ENCODE measurements at places on chromosomes 4 and X.

DNA sequence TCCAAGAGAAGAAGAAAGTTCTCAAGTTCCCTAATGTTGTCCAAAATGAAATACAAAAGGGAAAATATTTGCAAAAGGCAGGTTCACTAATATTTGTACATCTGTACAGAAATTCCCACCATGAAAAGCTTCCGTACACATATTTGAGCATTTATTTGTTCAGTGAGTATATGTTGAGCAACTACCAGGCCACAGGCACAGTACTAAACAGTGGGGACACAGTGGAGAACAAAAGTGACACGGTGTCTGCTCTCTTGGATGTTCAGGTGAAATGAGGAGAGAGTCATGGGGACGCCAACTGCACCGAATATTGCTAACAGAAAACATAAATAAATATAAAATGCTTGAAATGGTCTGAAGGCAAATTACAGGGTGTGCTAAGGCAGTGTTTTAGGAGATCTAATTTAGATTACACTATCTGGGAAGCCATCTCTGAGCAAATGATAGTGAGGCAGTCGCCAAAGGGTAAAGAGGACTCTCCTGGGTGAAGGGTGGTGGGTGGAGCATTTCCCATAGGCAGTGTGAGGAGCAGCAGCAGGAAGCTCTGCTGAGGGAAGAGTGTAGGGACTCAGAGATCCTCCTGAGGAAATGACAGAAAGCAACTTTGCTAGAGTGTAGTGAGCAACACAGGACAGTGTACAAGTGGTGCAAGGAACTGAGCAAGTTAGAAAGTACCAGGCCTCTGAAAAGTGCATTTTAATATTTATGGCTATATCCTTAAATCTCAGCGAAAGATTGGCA, 375.2 kb downstream of the GALNTL6 start:
- DNase-seq = no peak

DNA sequence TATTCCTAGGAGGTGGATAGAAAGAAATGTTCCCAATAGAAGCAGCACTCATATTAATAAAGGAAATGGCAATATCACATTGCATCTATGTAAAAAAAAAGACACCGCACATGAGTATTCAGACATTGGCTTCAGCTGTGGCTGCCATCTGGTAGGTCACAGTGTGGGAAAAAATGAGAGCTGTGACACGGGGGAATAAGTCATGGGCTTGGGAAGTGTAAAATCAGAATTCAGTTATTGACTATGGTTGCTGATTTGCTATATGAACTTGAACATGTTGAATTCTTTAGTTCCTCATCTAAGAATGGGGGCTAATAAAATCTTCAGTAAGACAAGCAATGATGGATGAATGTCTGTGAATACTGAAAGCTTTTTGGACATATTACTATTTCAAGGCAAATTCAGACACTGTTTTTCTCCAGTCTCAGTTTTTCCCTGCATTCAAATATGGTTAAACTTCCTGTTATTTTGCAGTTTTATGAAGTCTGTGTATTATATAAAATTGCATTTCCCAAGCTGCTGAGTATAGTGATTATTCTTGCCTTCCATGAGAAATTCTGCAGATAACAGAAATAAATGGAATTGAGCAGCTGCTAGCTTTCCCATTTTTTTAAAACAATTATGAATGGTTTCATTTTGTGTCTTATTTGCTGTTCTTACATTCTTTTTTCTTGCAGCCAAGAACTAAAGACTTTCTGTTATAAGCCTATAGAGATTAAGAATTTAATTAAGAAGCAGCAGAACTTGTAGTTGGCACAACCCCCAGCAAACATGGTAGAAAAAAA, 221.0 kb downstream of the ANKRD50 start:
- DNase-seq = no peak

- no peak for DNase-seq
Observed at GRCh38 chrX:86133761-86134160, 14.5 kb upstream of the DACH2 start.

GRCh38 chrX:2185341-2186082, 315.3 kb downstream of the DHRSX start:
- no peak for DNase-seq

DNA sequence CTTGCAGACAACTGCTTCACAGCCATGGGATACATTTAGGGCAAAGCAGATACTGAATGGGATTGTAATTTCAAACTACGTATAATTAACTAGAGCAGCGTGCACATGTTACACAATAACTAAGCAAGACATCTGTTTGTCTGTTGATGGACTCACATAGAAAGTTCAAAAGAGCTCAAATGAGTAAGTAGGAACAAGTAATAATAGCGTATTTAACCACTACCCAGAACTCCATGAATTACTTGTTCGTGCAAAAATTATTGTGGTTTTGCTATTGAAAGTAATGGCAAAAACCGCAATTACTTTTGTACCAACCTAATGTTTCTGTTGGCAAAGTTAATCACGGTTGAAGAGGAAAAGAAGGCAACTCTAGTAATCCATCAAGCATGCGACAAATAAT, 825.4 kb downstream of the PCDH18 start:
- DNase-seq = no peak
